ENCODE measurements at places on chromosomes 3 and 15.

DNA sequence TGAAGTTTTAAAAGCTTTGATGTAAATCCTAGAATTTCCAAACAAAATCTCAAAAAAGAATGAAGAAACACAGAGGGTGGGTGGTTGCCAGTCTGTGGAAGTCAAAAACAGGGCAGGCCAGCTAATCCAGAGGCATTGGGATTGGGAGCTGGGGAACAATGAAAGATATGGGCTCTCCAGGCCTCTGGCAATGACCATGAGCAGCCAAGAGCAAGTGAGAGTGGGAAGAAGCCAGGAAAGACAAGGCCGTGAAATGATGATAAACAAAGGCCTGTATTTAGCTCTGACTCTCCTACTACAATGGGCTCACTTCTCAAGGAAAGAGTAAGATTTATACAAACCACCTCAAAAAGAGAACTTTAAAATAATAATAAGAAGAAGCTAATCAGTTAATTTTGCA, 248.5 kb downstream of the ZMAT3 start:
- no peak for DNase-seq

- DNase-seq, result no peak
These were observed 54.4 kb upstream of the KIF23 start for GRCh38 chr15:69359722-69360121.

GRCh38 chr3:52227117-52227516, 1.7 kb upstream of the TLR9 start:
- no peak for DNase-seq

DNA sequence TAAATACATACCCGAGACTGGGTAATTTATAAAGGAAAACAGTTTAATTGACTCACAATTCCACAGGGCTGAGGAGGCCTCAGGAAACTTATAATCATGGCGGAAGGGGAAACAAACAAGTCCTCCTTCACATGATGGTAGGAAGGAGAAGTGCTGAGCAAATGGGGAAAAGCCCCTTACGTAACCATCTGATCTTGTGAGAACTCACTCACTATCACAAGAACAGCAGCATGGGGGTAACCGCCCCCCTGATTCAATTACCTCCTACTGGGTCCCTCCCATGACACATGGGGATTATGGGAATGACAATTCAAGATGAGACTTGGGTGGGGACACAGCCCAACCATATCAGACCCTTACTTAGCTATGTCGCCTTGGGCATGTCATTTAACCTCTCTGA, 27.7 kb downstream of the SCG3 start:
- DNase-seq, result no peak

GRCh38 chr15:101286471-101287114, 8.5 kb downstream of the SNRPA1 start:
- DNase-seq, result no peak

- DNase-seq, result no peak
These were observed 34.8 kb upstream of the MCTP2 start for GRCh38 chr15:94196531-94196930.

DNA sequence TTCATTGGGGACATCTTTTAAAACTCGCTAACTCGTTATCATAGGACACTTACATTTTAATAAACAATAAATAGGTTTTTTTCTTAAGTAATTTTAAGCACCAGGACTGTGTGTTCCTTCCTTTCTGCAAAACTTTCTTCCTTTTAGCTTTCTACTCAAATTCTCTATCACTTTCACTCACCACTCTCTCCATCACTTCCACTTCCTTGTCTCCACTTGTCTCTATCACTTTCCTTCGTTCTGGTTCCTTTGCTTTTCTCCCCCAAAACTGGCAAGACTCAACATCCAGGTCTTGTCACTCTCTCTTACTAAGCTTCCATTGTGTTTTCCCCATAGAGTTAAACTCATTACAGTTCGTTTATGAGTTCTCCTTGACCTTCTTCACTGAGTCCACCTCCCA, 99.0 kb downstream of the ZPLD1 start:
- no peak for DNase-seq

DNA sequence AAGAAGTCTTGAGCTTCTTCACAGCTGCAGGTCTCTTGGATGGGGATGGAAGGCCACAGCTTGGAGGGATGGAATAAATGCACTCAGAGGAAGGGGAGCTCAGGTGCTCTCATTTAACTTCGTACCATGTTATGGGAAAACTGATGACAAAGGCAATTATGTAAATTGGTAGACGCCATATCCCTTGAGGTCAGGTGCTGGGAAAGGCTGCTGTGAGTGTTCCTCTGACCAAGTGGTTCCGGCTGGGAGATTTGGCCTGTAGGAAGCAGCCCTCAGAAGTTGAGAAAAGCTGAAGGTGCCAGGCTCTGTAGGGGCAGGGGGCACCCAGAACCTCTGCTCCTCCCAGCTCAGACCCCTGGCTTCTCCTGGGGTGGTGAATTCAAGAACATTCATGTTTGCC, 47.1 kb downstream of the FAH start:
- DNase-seq, result no peak

GRCh38 chr3:49026536-49026935, 2.7 kb downstream of the IMPDH2 start:
- DNase-seq, result no peak

GRCh38 chr3:126180477-126181397, at the start of gene ALDH1L1:
ALDH1L1 (minus strand) TSS chr3:126180586; CDS start chr3:126160979, 19,607 bp downstream.
- no peak for DNase-seq

- no peak for DNase-seq
These were observed 14.6 kb upstream of the IL17RD start for GRCh38 chr3:57179580-57180410.

DNA sequence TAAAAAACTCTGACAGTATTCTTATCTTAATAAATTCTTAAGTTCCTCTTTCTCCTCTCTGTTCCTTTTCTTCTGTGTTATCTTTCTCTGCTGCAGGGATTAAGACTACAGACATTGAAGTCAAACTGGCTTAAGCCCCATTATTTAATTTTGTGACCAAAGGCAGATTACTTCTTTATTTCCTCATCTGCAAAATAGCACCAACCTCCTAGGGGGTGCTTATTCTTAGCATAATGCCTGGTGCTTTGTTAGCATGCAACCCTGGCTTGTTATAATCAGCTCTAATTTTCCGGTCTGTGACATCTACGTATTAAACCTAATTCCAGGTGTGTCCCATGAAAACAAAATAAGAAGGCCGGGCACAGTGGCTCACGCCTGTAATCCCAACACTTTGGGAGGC, 23.8 kb downstream of the SEMA6D start:
- DNase-seq, result no peak

All from activated naive CD4-positive, alpha-beta T cell (primary cell).